ENCODE measurements at places on chromosomes 4 and X.
A peak's percentile ranks its signal among the peaks of the same experiment; 100 is the strongest.

DNA sequence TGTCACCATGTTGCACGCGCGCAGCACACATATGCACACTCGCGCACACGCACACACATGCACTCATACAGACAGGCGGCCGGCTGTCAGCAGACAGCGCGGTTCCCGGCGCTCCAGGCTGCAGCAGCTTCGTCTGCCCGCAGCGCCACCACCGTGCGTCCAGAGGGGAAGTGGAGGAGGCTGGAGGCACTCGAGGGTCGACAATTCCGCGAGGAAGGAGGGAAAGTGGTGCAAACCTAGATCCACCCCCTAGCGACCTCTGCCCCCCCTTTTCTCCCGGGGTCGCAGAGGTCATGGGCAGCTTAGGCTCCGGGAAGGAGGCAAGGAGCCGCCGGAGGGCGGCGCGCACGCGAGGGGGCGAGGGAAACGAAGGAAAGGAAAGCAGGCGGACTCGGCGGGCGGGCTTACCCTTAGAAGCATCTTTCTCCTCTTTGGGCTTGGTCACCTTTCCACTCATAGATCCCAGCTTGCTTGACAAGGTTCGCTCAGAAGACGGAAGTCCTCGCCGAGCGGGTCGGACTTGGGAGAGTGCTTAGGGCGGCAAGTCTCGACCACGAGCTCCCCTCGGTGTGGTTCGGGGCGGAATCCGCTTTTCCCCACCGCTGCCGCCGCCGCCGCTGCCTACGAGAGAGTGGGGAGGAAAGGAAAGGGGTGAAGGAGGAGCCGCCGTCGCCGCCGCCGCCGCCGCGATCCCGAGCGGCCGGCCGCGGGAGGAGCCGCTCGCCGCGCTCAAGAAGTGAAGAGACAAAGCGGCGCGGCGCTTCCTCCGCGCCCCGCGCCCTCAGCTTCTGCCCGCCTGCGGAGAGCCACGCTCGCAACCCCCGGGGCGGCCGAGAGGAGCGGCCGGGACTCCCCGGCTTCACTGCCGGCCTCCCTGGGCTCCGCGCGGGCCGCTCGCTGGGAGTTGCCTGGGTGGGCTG lies 326.6 kb upstream of the F9 start:
- no peak for DNase-seq

GRCh38 chr4:16775411-16776154 lies 122.9 kb downstream of the LDB2 start:
- no peak for DNase-seq

DNA sequence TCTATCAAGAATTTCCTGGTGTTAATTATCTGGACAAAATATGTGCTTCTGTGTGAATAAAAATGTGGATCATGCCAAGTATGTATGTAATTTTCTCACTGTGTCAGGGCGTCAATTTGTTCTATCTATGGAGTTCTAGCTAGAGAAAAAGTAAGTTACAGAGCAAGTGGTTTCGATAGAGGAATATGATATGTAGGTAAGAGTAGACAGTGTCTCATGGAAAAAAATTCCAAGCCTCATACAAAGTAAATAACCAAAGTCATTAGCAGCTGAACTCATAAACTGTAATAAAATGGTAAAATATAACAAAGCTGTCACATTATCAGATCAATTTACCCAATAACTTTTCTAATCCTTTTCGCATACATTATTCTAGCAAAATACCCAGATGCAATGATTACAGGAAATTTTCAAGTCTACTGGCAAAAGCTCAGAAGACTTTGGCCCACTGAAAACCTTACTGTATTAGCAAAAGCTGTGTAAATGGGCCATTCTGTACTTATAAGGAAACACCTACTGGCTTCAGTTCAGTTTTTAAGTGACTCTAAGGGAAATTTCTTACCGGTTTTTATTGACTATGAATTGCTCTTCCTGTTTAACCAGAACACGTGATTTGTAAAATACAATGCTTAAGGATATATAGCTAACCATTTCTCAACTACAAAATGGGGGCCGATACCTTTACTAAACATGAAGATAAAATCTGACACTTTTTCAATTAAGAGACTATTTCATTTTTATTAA lies 121.0 kb upstream of the ARSJ start:
- no peak for DNase-seq

- DNase-seq = peak; percentile 24
Observed at GRCh38 chrX:41085878-41086626, 807 bp downstream of the USP9X start.

GRCh38 chrX:40015693-40016092 lies 82.1 kb downstream of the BCOR start:
- DNase-seq = no peak

DNA sequence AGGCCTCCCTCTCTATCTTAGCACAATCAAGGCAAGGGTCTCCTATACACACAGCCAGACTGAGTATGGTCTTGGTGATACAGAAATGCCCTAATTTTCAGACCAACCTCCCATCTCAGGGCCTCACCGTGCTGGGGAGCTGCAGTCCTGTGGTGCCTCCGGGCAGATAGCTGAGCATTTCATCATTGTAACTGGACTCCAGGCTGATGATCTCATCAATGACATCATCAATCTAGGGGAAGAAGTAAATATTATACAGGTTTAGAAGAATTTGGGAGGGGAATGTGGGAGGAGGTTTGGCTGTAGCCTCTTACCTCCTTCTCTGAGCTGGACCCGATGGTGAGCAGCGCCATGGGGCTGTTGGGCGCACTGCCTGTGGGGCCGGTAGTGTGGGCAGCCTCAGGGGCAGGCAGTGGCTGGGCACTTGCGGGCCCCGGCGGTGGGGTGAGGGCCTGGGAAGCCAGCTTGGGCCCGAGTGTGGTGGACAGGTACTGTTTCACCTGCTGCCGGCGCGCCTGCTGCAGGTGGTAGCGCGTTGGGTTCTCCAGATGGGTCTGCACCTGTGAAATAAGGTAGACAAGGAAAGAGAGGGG lies 5.2 kb downstream of the TFE3 start:
- no peak for DNase-seq

DNA sequence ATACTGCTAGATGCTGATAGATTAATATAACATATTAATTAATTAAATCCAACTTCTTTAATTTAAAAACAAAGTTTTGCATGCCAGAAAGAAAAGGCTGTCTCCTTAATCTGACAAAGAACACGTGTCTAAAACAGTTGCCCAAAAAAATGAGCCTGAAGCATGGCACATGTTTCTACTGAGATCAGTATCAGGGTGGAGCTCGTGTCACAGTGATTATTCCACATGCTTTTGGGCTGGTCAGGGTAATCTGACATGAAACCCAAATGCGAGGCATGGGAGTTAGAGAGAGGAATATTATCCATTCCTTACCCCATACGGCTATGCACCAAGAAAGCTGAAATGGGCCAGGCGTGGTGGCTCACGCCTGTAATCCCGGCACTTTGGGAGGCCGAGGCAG lies 79.4 kb upstream of the ADRA2C start:
- DNase-seq = no peak

DNA sequence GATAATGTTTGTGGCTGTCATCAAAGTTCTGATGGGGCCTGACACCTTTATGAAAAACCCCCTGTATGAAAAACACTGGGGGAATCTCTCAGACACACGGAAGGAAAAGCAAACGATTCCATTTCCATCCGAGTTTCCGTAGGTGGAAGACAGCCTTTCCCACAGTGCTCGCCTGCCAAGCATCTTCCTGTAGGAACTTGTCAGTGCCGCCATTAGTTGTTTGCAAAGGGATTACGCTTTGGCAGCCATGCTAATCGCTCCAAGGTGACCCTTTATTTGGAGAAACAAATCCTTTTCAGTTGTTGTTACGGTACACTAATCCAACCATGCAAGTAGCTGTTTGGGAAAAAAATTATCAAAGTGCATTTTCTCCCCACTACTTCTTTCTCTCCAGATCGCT lies 44.4 kb upstream of the STOX2 start:
- DNase-seq = no peak

DNA sequence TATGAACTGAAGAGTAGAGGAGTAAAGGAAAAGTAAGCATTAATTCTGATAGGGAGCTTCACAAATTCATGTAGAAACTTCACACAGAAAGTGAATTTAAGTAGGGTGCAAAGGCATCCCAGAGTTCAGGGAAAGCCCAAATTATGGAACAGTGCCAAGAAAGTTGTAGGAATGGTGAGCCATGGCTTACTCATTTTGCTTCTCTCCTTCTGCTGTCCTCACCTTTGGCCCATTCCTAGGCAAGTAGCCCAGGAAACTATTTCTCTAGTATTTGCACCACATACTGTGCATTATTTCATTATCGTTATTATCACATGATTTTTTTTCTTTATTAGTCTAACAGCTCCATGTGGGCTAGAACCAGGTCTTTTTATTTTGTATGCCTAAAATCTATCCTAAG lies 34.9 kb upstream of the IL1RAPL1 start:
- no peak for DNase-seq

DNA sequence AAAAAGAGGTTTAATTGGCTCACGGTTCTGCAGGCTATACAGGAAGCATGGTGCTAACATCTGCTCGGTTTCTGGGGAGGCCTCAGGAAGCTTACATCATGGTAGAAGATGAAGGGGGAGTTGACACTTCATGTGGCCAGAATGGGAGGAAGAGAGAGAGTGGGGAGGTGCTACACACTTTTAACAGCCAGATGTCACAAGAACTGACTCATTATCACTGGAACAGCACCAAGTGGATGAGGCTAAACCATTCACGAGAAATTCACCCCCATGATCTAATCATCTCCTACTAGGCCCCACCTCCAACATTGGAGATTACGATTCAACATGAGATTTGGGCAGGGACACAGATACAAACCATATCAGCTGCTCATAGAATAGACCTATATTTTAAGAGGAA lies 255.8 kb downstream of the OPHN1 start:
- no peak for DNase-seq

DNA sequence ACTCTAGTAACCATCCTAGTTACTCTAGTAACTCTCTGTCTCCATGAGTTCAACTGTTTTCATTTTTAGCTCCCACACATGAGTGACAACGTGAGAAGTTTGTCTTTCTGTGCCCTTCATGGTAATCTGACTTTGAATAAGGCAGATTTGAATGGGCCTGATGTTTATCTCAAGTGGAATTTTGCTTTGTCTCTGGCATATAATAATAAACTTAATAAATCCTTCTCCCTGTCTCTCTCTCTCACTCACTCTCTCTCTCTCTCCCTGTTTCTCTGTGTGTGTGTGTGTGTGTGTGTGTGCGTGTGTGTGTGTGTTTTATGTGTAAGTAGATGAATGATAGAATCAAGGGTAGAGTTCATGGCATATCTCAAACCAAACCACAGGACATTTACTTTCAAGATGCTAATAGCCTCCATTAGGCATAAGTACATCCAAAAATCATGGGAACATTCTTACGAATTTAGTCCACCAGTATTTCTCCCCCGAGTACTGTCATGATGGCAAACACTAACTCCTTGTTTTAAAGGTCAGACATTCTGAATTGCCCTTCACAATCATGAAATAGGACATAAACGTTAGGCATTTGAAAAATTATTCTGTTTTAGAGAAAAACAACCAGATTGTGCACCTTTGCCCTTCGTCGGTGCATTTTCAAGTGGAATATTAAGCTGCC lies 193.1 kb downstream of the SPATA18 start:
- no peak for DNase-seq

DNA sequence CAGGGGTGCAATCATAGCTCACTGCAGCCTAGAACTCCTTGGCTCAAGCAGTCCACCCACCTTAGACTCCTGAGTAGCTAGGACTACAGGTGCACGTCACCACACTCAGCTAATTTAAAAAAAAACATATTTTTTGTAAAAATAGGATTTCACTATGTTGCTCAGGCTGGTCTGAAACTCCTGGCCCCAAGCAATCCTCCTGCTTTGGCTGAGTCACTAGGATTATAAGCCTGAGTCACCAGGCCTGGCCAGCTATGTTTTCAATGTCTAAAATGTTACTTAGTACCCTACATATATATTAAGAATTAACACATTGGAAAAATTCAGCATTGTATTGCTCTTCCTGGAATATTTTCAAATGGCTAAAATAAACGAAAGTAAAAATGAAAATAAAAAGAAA lies 37.5 kb downstream of the PNPLA4 start:
- no peak for DNase-seq

- no peak for DNase-seq
Observed at GRCh38 chr4:161792991-161793390, 370.8 kb downstream of the FSTL5 start.

DNA sequence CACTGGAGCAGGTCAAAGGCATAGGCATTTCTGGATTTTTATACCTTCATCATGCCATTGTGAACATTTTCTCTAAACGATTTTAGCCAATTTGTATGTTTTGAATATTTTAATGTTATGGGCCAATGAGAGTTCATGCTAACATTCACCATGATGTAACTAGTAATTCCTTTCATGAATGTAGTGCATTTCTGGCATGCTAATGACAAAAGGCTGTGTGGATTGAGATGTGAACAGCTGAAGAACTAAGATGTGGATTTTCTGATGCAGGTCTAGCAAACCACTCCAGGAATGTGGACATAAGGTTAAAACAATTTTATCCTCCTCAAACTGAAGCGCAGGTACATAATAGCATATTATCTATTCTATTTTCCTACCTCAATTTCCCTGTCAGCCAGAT lies 269.4 kb downstream of the NLGN4X start:
- no peak for DNase-seq

GRCh38 chr4:147638365-147638764 lies 21.2 kb downstream of the TMEM184C start:
- no peak for DNase-seq

DNA sequence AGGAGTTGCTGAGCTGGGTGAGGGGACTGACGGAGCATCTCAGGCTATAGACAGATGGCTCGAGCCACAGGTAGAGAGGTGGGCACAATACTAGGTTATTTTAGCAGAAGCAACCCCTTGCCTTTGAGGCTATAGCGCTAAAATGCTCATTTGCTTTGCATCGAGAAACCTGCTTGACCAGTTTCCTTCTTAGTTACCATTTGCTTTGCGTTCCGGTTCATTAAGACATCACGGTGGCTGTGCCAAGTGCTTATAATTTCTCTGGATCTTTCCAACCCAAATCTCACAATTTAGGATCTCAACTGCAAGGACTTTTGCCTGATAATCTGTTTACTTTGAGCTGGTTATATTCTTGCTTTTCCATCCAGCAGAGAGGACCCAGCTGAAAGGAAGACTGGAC lies 40.8 kb downstream of the DLG3 start:
- peak; percentile 38 for DNase-seq

- no peak for DNase-seq
Observed at GRCh38 chrX:101383679-101384205, 2.2 kb downstream of the BTK start.

- DNase-seq = no peak
Observed at GRCh38 chrX:133493366-133493765, 78.1 kb upstream of the GPC4 start.

GRCh38 chr4:55503169-55503568 lies 43.5 kb downstream of the CLOCK start:
- no peak for DNase-seq

- DNase-seq = no peak
Observed at GRCh38 chr4:110616238-110617074, 6.4 kb downstream of the PITX2 start.

DNA sequence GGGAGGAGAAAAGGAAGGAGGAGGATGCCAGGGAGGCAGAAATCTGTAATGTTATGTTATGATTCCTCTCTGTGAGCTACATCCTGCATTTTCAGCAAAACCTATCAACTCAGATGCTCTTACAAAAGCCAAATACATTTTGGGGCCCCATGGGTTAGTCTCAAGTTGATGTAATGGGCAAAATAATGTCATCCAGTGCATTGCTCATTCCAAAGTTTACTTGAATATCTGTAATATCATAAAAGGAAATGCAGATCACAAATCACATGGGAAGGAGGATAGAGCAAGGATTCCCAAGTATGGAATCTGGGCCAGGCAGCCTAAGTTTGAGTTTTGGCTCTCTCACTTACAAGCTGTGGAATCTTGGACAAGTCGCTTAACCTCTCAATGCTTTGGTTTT lies 74.9 kb upstream of the SOD3 start:
- DNase-seq = no peak
